ENCODE measurements at places on chromosomes 4 and X.

GRCh38 chrX:103628386-103629317, at the start of gene TCEAL1:
Gene TCEAL1 (plus strand): TSS chrX:103628975. CDS start chrX:103629917, 942 bp downstream.
- peak; percentile 55 for DNase-seq

GRCh38 chr4:85741921-85742591, 267.1 kb downstream of the ARHGAP24 start:
- no peak for DNase-seq

DNA sequence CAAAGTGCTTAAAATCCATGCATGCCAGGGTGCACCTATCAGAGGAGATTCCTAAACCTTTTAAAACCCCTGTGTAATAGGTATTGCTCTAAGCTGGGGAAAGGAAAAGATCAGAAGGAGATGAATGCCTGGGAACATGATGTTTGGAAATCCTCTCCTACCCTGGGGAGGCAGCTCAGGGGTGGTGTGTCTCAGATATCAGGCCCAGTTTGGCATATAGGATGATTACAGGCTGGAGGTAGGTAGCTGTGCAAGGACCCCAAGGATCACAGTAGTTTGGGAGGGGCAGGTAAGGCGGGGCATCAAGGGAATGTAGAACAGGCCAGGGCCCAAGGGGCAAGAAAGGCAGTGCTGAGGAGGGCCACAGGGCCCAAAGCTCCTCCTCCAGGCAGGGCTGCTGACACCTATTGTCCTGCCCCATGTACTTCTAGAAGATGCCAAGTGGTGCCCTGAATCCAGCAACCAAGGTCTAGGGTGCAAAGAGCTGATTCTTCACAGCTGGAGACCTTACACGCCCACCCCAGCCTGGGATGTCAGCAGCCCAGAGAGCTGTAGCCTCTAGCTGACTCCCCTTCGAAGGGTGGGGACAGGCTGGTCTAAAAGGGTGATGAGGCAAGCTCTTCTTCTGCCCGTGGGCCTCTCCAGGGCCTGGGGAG, 17.6 kb downstream of the SASH3 start:
- no peak for DNase-seq

DNA sequence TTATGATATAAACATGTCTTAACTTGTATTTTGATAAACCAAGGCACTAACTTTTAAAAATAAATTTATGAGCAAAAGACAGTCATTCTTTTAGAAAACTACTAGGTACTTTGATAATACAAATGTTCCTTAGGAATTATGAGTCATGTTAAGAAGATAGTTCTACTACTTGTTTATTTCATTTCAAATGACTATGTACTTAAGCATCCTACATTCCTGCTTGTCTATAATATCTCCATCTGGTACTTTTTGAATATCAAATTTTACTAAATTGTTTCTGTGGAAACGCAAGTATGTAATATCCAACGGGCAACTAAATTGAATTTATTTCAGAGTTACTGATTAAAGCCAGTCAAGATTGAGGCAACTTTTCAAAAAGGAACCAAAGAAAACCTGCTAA, 61.8 kb downstream of the CAMK2D start:
- no peak for DNase-seq

GRCh38 chr4:127179256-127180087, 453.3 kb upstream of the INTU start:
- DNase-seq: no peak

DNA sequence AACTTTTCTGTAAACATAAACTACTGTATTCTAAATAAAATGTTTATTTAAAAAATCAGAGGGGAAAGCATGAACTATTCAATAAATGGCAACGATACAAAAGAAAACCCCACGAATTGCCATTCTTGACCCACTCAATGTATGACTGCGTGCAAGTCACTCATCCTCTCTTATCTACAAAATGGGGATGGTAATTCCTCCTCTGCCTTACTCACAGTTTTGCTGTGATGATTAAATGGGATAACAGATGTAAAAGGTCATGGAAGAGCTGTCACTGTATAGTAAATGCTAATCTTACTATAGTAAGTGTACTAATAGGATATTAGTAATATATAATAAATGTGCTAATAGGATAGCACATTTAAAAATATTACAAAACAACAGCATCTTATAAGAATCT, 173.4 kb downstream of the SCFD2 start:
- DNase-seq: no peak

DNA sequence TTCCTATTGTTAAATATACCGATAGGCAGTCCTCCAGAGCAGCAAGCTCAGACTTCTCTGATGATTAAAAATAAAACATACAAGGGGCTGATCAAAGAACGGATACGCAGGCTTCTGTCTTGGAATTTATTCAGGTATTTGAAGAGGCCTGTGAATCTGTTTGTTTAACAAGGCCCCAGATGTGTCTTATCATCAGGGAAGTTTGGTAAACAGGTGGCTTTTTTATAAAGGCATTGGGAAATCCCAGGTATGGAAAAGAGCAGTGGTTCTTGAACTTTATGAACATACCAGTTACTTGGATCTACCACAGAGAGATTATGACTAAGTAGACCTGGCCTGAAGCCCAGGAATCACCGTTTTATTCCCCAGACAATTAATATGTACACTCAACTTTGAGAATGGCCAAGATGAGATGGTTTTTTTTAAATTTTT, 47.9 kb downstream of the SOWAHB start:
- DNase-seq: no peak

DNA sequence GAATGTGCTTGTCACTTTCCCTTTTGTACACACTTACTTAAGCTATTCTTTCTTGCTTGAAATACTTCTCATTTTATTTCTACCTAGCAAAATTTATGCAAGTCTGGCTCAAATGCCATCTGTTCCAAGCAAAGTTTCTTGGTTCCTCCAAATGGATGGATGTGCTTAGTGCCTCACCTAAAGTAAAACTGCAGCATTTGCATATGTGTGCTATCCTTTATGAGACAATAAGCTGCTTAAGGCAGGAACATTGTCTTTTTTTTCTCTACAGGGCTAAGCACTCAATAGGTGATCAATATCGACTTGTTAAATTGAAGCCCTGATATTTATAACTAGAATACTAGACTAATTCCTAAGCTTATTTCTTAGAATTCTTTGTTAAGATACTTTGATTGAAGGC, 136.8 kb downstream of the CYLC1 start:
- DNase-seq: no peak

GRCh38 chr4:103076747-103077347, at the start of gene SLC9B2:
Gene SLC9B2 (minus strand): TSS chr4:103076761. CDS start chr4:103067550, 9,211 bp downstream.
- DNase-seq: peak; percentile 24

DNA sequence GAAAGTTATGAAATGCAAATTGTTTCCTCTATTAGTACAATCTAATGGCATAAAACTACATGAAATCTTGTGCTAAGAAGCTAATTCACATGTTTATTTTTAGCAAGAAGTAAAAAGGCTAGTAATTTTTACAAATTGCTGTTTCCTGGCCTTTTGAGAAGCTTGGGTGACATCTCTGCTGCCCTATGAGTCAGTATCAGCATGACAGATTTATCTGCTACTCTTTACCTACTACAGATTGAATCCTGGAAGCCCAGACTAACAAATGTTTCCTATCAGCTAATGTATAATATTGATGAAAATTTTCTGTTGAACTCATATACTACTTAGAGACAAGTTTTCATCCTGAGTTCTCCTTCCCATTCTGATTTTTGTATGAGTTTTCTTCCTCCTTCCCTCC, 232.4 kb downstream of the DCTD start:
- no peak for DNase-seq

GRCh38 chr4:100708776-100709175, 191.0 kb upstream of the EMCN start:
- no peak for DNase-seq

- DNase-seq: no peak
Observed at GRCh38 chrX:26649534-26649933, 433.6 kb downstream of the MAGEB5 start.

- no peak for DNase-seq
Observed at GRCh38 chr4:81600520-81601357, 129.0 kb upstream of the RASGEF1B start.

DNA sequence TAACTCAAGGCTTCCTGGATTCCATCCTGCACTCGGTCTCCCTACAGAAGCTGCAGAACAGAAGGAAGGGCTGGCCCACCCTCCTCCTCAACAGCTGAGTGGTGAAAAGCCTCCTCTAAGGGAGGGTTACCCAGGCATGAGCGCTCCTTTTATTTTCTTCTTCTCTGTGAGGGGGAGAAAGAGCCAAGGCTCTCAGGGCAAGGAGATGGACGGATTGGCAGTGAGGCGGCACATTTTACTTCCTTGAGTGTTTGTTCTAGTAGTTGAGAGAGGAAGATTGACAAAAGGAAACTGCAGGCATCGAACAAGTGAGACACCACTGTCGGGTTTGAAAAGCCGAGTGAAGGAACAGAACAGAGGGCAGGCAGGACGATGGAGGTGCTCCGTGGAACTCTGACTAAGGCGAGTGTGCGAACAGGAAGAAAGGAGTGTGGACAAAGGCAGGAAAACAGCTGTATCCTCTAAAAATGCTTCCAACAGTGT, 38.4 kb upstream of the STS start:
- DNase-seq: no peak

DNA sequence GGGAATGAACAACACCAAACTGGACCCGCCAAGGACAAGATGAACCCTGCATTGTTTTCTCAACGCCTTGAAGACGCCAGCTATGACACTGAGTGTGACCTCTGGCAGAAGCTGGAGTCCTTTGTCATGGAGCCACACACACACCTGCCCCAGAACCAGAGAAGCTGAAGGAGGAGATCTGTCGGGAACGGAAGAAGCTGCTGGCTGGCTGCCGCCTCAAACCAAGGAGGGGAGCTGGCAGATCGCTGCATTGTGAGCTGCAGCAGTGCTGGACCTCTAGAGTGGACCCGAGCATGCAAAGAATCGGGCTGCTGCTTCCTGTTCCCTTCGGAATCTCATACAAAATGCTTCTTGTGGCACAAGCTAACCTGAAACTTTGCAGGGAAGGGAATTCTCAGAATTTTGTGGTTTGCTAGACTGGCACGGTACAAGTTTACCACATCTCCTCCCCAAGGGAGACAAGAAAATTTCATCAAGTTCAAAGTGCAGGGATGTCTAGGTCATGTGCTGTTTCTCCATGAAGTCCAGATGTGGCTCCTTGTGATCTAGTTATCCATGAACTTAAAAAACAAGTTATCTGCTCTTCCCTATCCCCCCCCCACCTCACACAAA, 23.4 kb upstream of the GLRB start:
- no peak for DNase-seq

DNA sequence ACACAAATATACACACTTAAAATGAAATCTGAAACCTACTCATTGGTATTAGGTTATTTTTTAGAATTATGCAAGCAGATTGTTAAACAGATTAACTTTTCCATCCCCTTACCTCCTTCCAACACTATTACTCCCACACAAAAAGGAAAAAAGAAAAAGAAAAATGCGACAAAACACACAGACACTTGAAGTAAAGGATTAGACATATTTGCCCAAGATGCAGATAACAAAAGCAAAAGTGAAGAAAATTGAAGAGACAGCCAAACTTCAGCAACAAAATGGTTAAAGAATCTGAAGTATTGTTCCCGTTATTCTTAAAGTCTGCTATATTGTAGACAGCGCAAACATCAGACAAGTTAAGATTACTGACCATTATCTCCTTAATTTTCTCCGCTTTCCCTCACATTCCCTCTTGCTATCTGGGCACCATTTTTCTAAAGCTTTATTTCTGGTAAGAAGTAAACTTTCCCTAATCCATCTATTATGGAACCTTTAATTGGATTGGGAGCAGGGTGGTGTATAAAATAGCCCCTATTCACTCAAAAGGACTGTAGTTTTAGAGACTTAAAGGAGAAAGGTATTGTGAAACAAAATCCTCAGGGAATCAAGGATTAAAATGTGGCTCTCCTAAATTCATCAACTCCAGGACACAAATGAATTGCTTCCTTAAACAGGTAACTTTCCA, 34.7 kb upstream of the MAB21L2 start:
- DNase-seq: no peak

GRCh38 chrX:11837437-11837836, 79.4 kb downstream of the MSL3 start:
- no peak for DNase-seq

DNA sequence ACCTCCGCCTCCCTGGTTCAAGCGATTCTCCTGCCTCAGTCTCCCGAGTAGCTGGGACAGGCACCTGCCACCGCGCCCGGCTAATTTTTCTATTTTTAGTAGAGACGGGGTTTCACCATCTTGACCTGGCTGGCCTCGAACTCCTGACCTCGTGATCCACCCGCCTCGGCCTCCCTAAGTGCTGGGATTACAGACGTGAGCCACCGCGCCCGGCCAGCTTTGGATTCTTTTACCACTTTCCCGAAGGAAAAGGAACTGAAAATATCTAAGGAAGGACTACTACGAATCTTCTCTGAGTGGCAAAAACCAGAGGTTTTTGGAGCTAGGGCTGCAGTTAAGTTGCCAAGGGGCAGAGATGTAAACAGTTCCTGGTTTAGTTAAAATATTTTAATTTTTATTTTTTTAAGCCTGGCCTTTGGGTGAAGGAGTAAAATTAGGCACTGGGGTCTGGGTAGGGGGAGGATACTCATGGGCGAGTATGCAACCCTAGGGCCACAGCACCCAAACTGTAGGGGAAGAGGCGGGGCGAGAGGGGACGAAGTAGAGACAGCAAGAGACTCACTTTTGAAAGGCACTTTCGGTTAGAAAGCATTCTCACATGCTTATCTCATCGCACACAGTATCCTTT, 525 bp upstream of the CISD2 start:
- peak; percentile 9 for DNase-seq

- no peak for DNase-seq
Observed at GRCh38 chr4:16643893-16644292, 254.6 kb downstream of the LDB2 start.

DNA sequence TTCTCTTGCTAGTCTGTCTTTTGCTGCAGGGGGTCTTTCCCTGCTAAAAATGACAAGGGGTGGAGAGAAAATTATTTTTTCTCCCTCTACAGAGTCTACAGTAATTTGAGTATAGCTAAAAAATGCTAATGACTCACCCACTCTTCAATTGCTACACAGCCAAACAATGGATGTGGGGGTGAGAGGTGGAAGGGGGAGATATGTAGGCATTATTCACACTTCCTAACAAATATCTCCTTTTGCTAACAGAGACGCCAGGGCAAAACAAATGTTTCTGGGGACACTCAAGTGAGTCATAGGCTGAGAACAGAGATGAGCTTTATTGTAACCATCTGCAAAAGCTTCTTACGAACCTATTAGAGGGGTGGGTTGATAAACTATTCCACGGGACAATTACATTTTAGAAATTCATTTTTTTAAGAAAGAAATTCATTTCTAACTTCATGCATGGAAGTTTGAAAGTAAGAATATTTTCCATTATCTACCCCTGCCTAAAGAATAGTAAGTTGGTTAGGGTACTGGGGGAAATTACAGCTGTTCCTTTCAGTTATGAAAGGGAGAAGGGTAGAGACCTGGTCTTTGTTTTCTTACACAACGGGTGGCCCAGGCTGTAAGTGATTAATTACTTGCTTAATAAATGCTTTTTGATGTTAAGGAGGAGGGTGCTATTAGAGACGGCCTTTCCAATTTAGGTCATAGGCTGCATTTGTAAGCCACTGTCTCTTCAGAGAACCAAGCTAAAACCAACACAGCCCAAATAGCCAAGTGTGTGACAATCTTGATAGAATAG, 12.8 kb downstream of the SCD5 start:
- no peak for DNase-seq

- no peak for DNase-seq
Observed at GRCh38 chr4:181146051-181146450, 1097.2 kb upstream of the TENM3 start.

GRCh38 chr4:141174457-141174856, 41.2 kb upstream of the RNF150 start:
- DNase-seq: no peak
